ENCODE measurements at places on chromosomes 1 and 21.

DNA sequence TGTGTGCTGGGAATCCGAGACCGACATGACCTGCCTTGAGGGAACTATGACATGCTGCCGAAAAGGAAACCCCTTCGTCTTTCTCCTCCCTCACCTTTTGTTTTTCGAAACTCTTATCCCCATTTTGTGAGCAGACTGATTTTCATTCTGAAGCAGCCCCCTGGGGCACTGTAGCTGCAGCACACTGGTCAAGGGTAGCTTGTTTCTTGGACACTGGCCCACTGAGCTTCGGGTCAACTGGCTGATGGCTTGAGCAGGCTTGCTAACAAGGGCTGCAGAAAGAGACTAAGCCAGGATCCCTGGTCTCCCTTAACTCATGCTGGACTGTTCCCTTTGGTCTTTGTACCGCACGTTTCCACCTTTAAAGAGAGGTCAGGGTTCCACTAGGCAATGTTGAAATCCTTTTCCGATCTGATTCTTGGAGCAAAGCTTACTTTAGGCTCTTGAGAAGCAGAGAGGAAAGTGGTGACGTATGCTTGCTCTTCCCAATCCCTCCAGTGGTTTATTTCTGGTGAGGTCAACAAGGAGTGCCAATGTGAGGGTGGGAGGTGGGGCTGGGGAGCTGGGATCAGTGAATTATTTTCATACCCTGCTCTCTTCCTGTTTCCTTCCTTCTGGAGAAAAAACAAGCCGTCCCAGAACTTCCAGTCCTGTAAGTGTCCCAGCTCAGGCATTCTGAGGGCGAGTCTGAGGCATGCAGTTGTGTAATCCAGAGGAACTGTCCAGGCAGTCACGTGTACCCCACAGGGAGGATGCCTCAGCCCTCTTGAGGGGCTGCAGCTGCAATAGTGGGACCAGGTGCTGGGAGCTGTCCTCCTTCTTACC lies 7.6 kb downstream of the CYP4B1 start:
- no peak for DNase-seq

DNA sequence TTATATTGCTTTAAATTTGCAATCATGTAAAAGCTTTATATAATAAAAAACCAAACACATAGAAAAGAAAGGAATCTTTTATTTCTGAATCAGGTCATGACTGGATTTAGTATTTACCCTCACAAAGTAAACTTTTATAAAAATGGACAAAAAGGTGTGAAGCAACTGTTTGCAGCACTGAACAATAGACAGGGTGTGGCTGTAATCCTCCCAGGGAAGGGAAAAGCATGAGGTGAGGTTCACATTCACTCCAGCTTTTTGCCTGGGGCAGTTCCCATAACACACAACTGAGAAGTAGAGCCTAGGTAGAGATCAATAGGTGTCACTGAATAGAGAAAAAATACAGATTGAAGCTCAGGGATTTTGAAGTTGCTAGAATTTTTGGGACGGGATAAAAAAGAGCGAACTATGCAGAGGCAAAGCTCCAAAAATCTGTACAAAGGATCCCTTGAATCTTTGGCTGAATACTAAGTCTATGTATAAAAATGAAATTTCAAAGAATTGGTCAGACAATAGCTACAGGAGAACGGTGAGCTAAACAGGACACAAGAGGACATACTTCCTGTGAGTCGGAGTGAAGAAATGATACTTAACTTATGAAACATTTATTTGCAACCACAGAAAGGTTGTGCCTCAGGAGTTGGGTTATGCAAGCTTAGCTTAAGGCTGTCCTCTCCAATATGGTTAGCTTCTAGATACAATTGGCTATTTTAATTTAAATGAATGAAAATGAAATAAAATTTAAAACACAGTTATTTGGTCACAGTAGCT lies 162.0 kb upstream of the ZP4 start:
- DNase-seq: no peak

GRCh38 chr1:246600579-246600978 lies 34.3 kb downstream of the CNST start:
- no peak for DNase-seq

DNA sequence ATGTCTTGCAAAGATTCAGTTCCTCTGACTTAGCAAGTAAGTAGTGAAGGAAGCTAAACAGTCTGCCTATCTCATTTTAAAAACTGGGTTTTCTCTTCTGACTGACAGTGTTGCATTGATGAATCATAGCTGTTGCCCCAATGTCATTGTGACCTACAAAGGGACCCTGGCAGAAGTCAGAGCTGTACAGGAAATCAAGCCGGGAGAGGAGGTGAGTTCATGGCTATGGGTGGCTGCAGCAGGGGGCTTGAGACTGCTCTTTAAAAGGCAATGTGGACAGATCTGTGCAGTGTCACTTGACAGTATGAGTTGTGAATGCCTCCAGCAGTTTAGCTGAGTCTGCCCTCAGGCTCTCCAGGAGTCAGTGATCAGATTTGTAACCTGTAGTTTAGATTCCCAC lies 46.6 kb downstream of the SMYD2 start:
- DNase-seq: no peak

DNA sequence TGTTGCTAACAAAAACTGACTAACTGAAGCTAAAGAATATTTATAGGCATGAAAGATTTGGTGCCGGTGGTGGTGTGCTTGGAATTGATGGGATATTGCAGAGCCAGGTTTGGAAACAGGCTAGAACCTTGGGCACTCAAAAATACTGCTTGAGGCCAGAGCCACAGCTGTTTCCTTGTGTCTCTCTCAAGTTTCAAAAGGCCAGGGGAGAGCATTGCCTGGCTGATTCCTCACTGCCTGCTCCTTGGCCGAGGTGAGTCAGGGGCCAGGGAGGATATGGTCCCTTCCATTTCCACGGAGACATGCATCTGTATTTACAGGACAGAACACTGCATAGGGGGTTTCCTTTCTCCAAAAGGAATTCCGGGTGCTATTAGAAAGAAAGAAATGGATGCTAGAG lies 36.1 kb upstream of the IVNS1ABP start:
- no peak for DNase-seq

GRCh38 chr1:109826930-109827349 lies 63.2 kb upstream of the EPS8L3 start:
- DNase-seq: no peak

DNA sequence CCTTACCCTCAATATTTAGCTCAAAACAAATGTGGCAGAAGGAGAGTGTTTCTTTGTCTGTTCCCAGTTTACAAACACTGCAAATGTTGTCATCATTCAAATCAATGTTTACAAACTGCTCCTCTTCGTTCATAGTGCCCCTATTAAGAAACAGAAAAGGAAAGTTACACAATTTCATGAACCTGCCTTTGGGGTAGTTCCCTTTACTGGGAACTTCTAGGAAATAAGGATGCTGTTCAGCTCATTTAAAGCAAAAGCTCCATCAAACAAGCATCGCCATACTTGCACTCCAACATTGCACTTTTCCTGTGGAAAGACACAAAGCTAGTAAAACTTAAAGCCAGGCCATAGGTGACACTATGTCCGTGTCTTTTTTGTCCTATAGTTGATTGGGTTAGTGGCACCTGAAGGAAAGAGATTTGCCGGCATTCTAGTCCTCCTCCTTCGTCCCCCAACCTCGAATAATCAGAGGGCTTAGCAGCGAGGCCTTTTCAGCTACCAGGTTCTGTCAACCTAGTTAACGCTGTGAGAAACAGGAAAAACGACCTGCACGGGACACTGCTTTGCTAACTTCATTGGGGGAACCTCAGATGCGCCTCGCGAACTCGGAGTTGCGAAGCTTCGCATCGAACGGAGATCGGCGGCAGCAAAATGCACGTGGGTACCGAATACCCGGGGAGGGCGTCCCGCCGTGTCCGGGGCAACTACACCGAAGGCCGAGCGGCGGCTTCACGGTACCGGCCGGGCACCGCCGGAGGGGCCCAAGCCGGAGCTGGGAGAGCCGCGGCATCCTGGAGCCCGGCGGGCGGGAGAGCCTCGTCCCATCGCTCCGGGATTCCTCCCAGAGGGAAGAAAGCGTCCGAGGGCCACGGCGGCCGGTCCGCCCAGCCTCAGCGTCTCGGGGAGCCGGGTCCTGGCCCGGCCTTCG lies 706 bp downstream of the C21orf91 start:
- DNase-seq: peak; percentile 14

DNA sequence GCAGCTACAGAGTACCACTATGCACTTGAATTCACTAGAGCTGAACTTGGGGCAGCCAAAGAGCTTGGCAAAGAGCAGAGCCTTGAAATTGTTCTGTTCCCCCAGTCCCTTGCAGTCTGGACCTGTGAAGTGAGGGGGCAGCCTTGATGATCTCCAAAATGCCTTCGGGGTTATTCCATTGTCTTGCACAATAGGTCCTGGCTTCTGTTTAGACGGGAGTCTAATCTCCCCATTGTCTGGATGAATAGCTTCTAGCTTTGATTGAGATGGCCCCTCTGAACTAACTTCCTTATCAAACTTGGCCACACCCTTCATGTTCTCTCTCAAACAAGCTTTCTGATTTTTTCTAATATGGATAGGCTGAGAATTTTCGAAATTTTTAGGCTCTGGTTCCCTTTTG lies 72.6 kb downstream of the PGM1 start:
- no peak for DNase-seq

- no peak for DNase-seq
These were observed 9.4 kb downstream of the SOD1 start for GRCh38 chr21:31668651-31669491.

- DNase-seq: no peak
These were observed 251.8 kb downstream of the NPHP4 start for GRCh38 chr1:5740450-5740849.

GRCh38 chr1:167542109-167543032 lies 11.2 kb downstream of the CREG1 start:
- DNase-seq: no peak

DNA sequence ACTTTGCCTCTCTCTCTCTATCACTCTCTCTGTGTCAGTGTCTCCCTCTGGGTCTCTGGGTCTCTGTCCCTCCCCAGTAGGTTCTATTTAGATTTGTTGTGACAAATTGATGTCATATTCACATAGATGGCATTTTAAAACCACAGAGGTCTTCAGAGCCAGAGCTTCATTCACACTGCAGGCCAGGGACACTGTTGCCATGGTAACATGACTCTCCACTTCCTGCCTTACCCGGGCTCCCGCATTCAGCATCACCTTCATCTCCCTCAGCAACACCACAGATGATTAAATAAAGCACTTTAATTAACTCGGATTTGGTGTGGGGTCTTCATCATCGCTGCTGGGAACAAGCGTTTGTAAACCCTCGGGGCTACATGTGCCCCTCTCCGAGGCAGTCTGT lies 132.6 kb downstream of the ETS2 start:
- DNase-seq: peak; percentile 14

DNA sequence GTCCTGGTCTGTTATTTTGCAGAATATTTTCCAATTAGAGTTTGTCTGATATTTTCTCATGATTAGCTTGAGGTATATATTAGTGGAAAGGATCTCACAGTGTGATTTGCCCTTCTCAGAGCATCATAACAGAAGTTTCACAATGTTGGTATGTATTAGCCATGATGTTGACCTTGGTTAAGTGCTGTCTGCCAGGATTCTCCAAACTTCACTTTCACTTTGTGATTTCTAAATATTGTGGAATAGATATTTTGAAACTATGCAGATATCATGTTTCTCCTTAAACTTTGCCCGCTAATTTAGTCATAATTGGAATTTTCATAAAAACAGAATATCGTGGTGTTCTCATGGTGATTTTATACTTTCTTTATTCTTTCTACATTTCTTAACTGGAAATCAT lies 98.0 kb upstream of the DEPDC1 start:
- no peak for DNase-seq

DNA sequence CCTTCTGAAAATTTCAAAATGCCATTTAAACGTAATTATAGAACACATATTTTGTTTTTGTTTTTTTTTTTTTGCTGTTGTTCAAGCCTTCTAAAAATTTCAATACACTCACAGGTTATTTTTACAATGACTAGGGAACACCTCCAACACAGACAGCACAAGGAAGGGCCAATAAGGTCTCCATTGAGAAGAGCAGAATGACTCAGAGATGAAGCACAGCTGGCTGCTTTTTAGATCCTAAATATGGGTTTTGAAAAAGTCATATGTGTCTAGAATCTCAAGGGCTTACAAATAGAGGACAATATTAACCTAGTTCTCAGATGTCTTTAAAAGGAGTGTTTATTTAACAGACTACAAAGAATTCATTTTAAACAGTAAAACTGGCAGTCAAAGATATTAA lies 104.6 kb downstream of the NEGR1 start:
- no peak for DNase-seq

DNA sequence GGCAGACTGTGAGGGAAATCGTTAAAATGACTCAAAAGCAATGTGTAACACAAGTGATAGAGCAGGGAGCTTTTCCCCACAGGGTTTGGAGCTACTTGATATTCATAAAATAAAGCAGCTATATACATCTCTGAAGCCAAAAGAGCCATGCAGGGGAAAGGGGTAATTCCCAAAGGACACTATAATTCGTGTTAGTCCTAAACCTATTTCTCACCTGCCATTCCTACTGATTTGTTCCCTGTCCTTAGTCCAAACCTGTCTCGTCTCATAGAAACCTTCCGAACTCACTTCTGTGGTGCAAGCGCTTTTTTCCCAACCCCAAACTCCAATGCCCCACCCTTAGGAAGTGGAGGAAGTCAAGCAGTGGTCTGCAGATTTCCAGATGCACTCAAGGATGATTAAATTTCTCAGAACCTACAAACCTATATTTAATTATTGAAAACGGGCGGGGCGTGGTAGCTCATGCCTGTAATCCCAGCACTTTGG lies 946 bp upstream of the HNRNPR start:
- DNase-seq: no peak

DNA sequence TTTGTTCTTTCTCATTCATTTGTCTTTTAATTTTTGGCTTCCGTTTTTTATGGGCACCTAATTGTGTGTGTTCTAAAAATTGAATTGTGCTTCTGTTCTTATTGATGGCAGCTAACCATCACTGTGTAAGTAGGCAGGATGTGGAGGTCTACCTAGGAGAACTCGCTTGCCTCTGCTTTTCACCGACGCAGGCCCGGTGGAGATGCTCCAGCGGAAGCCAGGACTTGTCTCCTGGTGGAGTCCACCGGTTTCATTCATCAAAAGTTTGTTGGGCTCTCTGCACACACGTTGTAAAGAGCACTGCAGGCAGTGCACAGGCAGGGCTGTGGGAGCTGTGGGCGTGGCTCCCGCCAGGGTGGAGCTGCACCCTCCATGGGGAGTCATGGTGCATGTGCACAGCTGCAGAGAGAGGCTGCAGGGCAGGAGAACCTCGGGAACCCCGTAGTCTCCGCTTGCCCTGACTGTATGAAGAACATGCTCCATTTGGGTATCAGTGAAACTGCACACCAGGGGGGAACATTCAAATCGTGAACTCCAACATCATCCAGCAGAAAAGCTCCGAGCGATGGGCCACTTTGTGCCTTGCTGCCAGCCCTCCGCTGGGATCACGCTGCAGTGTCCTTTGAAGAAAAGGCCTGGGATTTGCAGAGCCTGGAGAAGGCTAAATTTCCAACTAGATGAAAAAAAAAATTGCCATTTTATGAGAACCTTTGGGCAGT lies 6.0 kb upstream of the C1orf174 start:
- no peak for DNase-seq

DNA sequence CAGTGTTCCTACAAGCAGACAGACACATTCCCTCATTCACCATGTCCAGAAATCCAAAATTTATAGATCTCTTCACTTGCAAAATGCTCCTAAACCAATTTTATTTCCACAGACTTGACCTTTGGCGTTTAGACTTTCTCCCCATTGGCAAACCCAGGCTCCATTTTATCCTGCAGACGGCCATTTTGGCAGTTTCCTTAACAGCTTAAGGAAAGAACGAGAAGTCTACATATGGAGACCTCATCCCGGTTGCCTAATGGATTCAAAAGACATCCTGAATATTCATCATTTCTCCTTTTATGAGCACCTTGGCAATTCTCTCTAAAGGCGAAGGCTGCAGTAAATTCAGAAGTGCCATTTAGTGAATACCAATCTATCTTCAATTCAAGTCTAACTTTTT lies 132.9 kb downstream of the HLX start:
- DNase-seq: no peak
